NCI-H82 (cell line): ENCODE measurements at places on chromosomes 6 and 20.

GRCh38 chr20:1881240-1881835, 13.9 kb upstream of the SIRPA start:
- DNase-seq = no peak

- no peak for DNase-seq
Measured at GRCh38 chr6:11250108-11250507, 17.6 kb upstream of the NEDD9 start.

GRCh38 chr6:146855889-146856288, 257.1 kb downstream of the ADGB start:
- DNase-seq = no peak

DNA sequence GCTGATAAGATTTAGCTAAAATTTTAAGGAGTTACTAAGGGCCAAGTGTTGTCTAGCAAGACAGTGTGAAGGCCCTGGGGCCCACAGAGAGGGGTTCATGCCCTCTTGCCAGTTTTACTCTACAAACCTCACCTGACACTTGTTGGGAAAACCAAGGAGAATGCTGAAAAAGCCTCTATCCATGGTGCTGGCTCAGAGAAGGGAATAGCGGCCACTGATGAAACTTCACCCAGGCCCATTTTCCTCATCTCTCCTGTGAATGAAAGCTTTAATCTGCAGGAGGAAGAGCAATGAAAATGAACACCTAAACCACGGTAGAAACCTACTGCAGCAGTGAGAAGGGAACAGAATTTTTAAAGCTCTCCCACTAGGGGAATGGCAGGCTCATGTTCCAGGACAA, 317.3 kb upstream of the CNR1 start:
- DNase-seq = no peak

- DNase-seq = peak; percentile 84
Measured at GRCh38 chr20:2451939-2452732, 18.5 kb downstream of the SNRPB start.

DNA sequence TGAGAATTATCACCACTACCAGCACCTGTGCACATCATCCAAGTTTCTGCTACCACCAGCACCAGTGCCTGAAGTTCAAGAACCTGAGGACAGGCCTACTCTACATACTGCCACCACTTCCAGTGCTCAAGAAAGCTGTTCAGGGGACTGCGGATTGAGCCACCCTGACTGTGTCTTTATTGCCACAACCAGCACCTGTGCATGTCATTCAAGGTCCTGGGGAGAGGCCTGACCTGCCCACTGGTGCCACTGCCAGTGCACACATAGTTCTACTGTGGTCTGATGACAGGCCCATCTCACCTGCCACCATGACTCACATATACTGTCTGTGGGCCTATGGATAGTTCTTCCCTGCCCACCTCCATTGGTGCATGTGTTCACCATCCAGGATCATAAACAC, 559.4 kb downstream of the COL12A1 start:
- no peak for DNase-seq

GRCh38 chr6:21327326-21328112, 266.0 kb upstream of the SOX4 start:
- DNase-seq = no peak
